ENCODE measurements at places on chromosomes 6 and 20.

DNA sequence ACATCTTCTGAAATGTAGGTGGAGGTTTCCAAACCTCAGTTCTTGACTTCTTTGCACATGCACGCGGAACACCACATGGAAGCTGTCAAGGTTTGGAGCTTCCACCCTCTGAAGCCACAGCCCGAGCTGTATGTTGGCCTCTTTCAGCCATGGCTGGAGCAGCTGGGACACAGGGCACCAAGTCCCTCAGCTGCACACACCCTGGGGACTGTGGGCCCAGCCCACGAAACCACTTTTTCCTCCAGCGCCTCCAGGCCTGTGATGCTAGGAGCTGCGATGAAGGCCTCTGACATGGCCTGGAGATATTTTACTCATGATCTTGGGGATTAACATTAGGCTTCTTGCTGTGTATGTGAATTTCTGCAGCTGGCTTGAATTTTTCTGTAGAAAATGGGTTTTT, 68.7 kb downstream of the RNF217 start:
- no peaks in the 10 kb centered on the region for H3K27me3 ChIP-seq
- H3K27ac ChIP-seq = no peak overlapping the region
- no peak overlapping the region for H3K4me3 ChIP-seq
- no peak for DNase-seq
- H3K4me1 ChIP-seq = no peaks in the 10 kb centered on the region

- DNase-seq = no peak
- no peaks in the 10 kb centered on the region for H3K36me3 ChIP-seq
- H3K27me3 ChIP-seq = no peaks in the 10 kb centered on the region
- no peak overlapping the region for H3K27ac ChIP-seq
Observed at GRCh38 chr6:163764565-163764964, 350.0 kb downstream of the QKI start.

DNA sequence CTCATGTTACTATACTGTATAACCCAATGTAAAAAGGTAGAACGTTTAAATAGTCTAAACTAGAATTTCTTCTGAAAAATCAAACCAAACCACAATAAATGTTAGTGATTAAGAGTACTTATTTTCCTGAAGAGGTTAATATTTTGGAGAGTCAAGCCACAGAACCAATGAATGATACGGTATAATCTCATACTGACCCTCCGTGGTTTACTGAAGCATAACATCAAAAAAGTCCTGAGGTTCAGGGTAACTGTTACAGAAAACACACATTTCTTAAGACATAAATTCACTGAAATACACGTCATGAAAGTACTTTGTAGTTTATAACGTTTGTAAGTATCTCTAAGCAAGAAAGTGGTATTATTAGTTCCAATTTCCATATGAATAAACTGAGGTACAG, 28.9 kb downstream of the ESF1 start:
- peaks cover 4% of the 10 kb centered on the region for H3K36me3 ChIP-seq
- DNase-seq = no peak
- peak overlapping the region; percentile 58 for H3K27ac ChIP-seq
- H3K4me3 ChIP-seq = no peak overlapping the region
- H3K27me3 ChIP-seq = no peaks in the 10 kb centered on the region

GRCh38 chr6:106077170-106077569, 9.0 kb upstream of the PRDM1 start:
- H3K27me3 ChIP-seq = no peaks in the 10 kb centered on the region
- no peak overlapping the region for H3K27ac ChIP-seq

DNA sequence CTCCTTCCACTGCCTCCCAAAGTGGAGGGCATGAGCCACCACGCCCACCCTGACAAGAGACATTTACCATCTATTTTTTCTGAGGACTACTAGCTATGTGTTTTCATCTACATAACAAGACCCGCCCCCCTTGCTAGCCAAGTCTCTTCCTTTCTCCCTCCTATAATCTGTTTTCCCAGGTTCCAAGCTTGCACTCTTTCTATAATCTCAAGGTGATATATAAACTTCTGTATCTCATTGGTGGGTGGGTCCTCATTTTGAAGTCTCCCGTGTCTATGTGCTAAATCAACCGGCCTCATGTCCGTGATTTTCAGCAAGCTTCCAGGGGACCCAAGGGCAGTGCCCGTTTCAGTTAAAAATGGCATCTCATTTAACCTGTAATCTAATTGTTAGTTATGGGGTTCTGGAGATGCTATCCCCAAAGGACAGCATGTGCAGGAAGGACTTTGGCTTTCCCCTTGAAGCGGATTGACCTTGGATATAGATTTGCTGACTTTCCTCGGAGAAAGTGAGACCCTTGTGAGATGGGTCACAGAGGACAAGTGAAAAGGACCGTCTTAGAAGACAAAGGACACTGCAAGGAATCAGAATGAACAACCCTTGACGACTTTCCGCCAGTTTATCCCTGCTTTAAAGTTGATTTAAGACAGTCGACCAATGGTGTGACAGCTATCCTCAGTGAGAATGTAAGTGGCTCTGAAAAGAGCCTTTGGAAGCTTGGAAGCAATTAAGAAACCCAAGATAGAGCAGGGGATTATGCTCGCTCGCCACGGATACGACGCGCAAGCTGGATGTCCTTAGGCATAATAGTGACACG, 22.4 kb downstream of the OR2B2 start:
- H3K27me3 ChIP-seq = no peaks in the 10 kb centered on the region
- H3K27ac ChIP-seq = no peak overlapping the region
- peaks cover 28% of the 10 kb centered on the region for H3K4me1 ChIP-seq
- peak overlapping the region; percentile 55 for H3K4me3 ChIP-seq
- DNase-seq = no peak

DNA sequence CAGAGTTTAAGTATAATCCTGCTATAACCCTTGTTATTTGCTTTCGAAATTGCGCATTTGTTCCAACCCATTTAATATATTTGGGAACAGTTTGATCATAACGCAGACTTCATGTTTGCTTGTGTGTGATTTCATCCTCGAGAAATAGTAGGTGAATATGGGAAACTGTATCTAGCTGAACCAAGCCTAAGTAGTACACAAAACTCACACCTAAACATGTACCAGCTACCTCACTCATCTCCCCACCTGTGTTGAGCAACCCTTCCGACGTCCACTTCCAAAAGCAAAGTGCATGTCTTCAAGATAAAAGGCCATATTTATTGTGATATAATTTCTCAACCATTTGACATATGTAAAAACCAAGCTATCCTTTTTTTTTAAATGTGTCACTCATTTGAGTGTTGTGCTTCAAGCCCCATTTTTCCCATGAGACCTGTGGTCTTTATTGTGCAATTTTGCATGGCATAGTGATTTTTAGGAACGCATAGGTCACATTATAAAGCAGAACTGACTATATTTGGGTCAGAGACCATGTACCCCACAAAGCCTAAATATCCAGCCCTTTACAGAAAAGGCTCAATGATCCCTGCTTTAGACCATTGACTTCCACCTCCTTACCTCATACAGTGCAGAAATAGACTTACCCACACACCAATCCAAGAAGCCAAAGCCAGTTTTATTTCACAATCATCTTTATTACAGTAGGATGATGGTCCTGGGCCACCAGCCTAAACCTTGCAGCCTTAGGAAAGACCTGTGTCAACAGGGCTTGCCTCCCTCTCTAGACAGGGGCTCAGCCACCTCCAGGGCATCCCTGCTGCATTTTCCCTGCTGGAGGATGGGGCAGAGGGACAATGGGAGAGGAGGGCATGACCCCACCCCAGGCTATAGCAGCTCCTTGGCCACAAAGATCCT, 7.1 kb downstream of the CCND3 start:
- peaks cover 14% of the 10 kb centered on the region for H3K4me1 ChIP-seq
- peaks cover 57% of the 10 kb centered on the region for H3K36me3 ChIP-seq
- H3K27ac ChIP-seq = no peak overlapping the region
- no peak for DNase-seq

GRCh38 chr6:87784690-87785089, 82.7 kb upstream of the AKIRIN2 start:
- DNase-seq = no peak
- H3K27ac ChIP-seq = no peak overlapping the region
- no peak overlapping the region for H3K4me3 ChIP-seq
- H3K36me3 ChIP-seq = no peaks in the 10 kb centered on the region

- peaks cover 12% of the 10 kb centered on the region for H3K4me1 ChIP-seq
- no peak for DNase-seq
- peaks cover 10% of the 10 kb centered on the region for H3K27me3 ChIP-seq
Observed at GRCh38 chr20:672963-673602, 2.5 kb downstream of the SCRT2 start.

DNA sequence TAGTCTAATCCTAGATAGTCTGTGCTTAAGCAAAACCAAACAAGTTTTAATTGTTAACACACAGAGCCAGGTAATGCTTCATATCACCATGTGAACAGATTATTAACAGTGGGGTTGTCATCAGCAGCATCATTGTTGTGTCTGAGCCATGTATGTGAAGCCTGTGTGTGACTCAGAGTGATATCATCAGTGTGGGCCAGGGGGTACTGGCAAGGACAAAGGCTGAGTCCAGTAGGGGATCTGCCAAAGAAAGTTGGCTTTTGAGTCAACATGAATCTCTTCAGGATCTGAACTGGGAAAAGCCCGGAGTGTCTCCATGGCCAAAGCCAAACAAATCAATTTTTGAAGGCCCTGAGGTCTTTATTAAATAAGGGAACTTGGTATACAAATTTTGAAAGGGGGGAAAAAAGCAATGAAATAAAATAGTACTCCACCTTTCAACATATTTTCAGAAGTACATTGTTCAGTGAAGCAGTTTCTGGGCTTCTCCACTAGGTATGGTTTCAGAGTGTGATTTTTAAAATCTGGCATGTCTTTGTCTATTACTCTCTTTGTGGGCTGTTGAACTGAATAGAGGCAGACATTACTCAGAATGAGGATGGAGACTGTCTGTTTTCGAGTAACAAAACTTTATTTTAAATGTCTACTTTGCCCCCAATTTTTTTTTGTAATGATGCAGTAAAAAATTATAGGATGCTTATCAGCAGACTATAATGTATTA, 444.2 kb upstream of the JAG1 start:
- no peaks in the 10 kb centered on the region for H3K4me1 ChIP-seq
- no peak overlapping the region for H3K27ac ChIP-seq
- peak; percentile 7 for DNase-seq
- H3K27me3 ChIP-seq = no peaks in the 10 kb centered on the region
- no peaks in the 10 kb centered on the region for H3K36me3 ChIP-seq

GRCh38 chr6:168132531-168133167, 53.6 kb upstream of the FRMD1 start:
- DNase-seq = no peak
- no peaks in the 10 kb centered on the region for H3K27me3 ChIP-seq
- peak overlapping the region; percentile 64 for H3K4me3 ChIP-seq
- peaks cover 3% of the 10 kb centered on the region for H3K4me1 ChIP-seq

DNA sequence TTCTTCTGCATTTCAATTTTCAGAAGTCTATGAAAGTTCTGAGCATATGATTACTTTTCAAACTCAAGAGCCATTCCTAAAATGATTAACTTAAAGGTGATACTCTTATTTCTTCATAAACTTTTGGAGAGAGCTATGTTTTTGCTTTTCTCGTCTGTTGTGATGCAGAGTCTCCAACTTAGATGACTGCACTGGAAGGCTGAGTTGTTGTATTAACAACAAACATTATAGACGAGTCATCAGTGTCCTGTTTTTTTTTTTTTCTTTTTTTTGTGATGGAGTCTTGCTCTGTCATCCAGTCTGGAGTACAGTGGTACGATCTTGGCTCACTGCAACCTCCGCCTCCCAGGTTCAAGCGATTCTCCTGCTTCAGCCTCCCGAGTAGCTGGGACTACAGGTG, 101.9 kb downstream of the CD109 start:
- no peaks in the 10 kb centered on the region for H3K36me3 ChIP-seq
- H3K27me3 ChIP-seq = no peaks in the 10 kb centered on the region
- H3K4me1 ChIP-seq = no peaks in the 10 kb centered on the region
- no peak overlapping the region for H3K4me3 ChIP-seq
- no peak overlapping the region for H3K27ac ChIP-seq

GRCh38 chr20:19920381-19921138, 96.6 kb upstream of the NAA20 start:
- H3K4me1 ChIP-seq = peaks cover 10% of the 10 kb centered on the region
- H3K36me3 ChIP-seq = no peaks in the 10 kb centered on the region
- DNase-seq = no peak
- H3K27ac ChIP-seq = no peak overlapping the region
- H3K4me3 ChIP-seq = no peak overlapping the region

- H3K4me3 ChIP-seq = no peak overlapping the region
- no peak overlapping the region for H3K27ac ChIP-seq
- H3K36me3 ChIP-seq = no peaks in the 10 kb centered on the region
Observed at GRCh38 chr20:53855733-53856132, 214.7 kb downstream of the BCAS1 start.

DNA sequence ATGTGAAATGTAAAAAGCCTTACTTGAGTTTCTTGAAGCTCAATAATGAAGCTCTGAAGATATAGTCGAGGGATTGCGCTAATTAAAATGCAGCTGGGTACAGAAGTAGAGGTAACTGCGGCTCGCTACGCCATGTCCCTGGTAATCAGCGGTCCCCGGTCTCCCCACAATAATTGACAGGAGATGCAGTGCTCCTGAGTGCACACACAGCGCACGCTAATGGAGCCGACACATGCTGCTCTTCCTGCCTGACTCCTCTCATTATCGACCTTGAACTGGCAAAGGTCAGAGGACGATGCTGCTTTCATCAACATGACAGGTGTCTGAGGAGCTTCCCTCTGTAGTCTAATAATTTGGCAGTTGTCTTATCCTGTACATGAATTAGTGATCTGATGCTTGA, 365.9 kb downstream of the RNF144B start:
- H3K36me3 ChIP-seq = no peaks in the 10 kb centered on the region
- no peak for DNase-seq
- H3K4me1 ChIP-seq = peaks cover 5% of the 10 kb centered on the region
- H3K4me3 ChIP-seq = no peak overlapping the region
- no peak overlapping the region for H3K27ac ChIP-seq
- H3K27me3 ChIP-seq = no peaks in the 10 kb centered on the region

- H3K4me3 ChIP-seq = no peak overlapping the region
- no peak overlapping the region for H3K27ac ChIP-seq
- no peaks in the 10 kb centered on the region for H3K27me3 ChIP-seq
- no peaks in the 10 kb centered on the region for H3K4me1 ChIP-seq
Observed at GRCh38 chr6:75532521-75532920, 38.9 kb upstream of the FILIP1 start.

DNA sequence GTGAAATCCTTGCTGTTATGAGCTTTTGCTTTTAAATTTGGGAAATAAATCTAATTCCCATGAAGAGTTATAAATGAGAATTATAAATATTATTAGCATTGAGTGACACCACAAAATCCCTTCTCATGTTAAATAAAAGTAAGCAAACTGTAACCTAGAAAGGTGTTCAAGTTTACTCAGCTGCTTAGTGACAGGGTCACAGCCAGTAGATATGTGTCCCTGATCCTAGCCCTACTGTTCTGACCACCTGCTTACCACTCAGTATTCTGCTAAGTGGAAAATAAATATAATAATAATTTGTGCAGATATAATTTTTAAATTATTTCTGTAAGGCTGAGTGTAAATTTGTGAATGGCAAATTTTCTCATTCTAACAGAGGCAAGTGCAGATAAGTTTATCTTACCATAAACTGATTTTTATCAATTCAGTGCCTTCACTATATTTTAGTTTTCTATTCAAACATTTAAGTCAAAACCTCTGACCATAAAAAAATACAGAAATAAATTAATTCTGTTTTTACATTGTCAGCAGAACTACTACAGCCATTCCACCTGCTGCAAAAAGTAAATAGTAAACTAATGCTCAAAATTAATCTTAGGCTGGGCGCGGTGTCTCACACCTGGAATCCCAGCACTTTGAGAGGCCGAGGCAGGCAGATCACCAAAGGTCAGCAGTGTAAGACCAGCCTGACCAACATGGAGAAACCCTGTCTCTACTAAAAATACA, 118.2 kb downstream of the TENT5A start:
- no peak for DNase-seq
- no peaks in the 10 kb centered on the region for H3K27me3 ChIP-seq
- no peaks in the 10 kb centered on the region for H3K4me1 ChIP-seq
